ENCODE measurements at places on chromosomes 7 and 10.

DNA sequence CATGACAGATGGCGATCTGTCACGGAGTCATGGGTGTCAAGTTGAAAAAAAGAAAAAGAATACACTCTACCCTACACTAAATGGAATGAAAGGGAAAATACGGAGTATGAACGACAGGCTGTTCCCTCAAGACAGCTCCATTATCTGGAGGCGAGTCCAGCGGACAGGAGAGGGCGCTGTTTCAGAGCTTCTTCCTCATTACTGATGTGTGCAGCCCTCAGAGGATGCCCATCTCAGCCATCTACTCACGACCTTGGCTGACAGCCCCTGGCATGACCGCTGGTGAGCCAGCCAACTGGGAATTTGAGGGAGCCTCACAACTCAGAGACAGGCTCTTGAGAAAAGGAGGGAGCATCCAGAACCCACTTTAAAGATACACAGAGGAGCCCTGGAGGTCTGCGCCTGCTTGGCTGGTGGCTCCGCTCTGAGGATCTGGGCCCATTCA is 49.6 kb upstream of the SMNDC1 start:
- peak; percentile 26 for DNase-seq

- no peak for DNase-seq
Measured at GRCh38 chr10:123154711-123155505, 706 bp downstream of the BUB3 start.

DNA sequence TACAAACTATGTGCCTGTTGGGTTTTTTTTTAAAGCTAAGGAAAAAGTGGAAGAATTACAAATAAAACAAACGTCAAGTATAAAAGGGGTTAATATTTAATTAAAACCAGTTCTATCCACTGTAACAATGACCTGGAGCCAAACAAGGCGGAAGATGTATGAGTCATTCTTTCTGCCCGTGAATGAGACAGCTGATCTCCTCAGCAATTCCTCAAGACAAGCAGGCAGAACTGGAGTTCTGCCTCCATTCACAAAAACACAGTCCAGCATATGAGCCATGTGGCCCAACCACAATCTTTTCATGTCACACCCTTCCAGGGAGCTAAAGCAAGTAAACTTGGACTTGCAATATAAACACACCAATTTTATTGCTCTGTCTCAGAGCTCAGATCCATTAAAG is 8.4 kb downstream of the ETV1 start:
- DNase-seq, result no peak

GRCh38 chr7:100171087-100171681 is 2.8 kb upstream of the GAL3ST4 start:
- DNase-seq, result no peak

DNA sequence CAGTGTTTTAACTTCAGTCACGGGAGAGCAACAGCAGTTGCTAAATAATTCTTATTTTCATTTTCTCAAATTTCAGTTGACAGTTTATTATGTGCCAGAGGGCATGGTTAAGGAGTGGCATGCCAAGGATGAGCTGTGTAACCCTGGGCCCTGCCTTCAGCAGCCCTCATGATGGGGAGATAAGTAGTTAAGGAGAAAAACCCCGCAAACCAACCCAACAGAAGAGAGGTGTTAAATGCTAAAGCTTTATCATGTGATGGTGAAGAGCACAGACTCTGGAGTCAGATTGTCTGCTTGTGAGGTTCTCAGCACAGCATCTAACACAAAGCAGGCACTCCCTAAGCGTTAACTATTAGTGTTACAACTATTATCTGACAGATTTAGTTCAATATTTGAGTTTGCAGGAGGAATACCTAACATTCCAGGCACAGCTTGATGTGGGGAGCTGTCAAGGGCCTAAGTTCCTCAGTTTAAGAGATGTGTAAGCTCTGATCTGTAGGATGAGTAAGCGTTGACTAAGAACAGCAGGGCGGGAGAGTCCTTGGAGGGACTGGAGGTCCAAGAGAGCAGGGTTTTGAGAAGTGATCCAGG is 29.6 kb downstream of the STAM start:
- DNase-seq, result no peak

- no peak for DNase-seq
Measured at GRCh38 chr10:25934621-25935139, 651 bp downstream of the MYO3A start.

DNA sequence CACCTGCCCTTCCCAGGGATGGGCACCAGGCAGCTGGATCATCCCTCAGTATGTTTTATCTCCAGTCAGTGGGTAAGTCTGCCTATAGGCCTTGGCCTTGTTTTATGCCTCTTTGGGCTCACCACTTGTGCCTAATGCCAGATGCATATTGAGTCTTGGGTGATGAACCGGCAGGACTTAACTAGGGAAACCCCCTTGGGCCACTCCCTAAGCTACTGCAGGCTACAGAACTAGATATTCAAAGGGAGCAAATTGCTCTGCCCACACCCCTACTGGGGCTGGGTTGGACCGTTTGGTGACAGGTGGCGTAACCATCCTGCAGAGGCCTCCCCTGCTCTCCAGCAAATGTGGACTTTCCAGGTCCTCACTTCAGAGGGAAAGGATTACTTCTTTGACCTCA is 115.7 kb upstream of the GDF10 start:
- DNase-seq, result no peak

DNA sequence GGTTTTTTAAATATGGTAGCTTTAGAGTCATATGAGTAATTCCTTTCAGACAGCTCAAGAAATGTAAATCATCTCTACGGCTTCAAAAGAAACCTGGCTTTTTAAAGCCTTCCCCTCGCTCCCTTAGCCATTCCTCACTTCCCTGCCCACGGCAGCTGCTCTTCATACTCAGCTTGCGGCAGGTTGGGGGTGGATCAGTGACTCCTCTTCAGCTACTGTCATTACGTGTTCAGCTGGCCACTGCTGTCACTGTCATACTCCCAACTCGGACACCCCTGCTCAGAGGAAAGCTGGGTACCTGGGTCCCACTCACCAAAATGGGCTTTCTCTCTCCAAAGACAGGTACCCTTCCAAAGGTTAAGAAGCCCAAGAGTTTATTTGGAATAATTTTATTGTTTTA is 6.6 kb downstream of the YWHAG start:
- no peak for DNase-seq

GRCh38 chr7:132117181-132117580 is 459.1 kb downstream of the PLXNA4 start:
- DNase-seq, result no peak

DNA sequence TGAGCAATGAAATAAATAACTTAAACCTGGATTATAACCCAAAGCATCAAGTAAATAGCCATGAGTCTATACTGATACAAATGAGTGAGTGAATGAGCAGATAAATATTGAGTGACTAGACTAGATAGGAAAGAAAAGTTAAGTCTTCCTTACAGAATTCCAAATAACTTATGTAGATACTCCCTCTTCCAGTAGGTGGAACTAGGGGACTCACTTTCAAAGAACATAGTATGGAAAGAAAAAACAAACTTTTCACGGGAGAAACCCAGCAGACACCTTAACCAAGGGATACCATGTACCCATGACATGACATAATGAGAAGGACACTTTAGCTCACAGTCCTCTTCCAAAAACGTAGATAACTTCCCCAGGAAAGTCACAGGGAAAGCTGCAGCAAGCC is 32.2 kb downstream of the CSGALNACT2 start:
- DNase-seq, result no peak

GRCh38 chr7:47664650-47665195 is 82.8 kb upstream of the TNS3 start:
- no peak for DNase-seq

- DNase-seq, result no peak
Measured at GRCh38 chr7:137984181-137985041, 17.5 kb downstream of the CREB3L2 start.

DNA sequence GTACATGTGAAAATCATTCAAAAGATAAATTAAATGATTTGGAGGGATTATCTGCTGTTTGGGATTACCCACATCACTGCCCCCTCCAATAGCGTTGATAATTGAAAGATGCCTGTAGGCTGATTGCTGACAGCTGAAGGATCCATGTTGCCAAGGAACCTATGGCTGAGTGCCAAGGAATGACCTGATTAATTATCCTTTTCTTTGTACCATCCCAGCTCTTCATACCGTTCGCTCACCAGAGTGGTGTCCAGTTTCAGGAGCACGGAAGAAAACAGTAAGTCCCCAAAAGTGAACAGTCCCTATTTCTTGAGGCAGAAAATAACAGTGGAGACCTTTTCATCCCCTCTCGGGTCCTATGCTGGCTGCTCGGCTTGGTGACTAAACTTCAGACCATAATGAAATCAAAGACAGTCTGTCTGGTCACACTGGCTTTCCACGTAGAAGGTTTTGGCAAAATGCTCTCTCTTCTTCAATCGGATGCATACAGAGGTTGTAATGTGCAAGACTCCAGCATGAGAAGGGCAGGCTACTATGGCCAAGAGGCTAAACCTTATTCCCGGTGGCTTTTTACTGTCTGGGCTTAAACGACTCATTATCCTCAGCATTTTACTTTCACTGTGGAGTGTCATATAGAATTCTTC is 108.8 kb downstream of the SPAG6 start:
- DNase-seq, result no peak

- no peak for DNase-seq
Measured at GRCh38 chr10:129285459-129285858, 181.6 kb upstream of the MGMT start.

GRCh38 chr10:122264931-122265330 is 6.2 kb upstream of the BTBD16 start:
- DNase-seq, result no peak

- DNase-seq, result no peak
Measured at GRCh38 chr7:157811946-157812345, 475.1 kb downstream of the DNAJB6 start.

DNA sequence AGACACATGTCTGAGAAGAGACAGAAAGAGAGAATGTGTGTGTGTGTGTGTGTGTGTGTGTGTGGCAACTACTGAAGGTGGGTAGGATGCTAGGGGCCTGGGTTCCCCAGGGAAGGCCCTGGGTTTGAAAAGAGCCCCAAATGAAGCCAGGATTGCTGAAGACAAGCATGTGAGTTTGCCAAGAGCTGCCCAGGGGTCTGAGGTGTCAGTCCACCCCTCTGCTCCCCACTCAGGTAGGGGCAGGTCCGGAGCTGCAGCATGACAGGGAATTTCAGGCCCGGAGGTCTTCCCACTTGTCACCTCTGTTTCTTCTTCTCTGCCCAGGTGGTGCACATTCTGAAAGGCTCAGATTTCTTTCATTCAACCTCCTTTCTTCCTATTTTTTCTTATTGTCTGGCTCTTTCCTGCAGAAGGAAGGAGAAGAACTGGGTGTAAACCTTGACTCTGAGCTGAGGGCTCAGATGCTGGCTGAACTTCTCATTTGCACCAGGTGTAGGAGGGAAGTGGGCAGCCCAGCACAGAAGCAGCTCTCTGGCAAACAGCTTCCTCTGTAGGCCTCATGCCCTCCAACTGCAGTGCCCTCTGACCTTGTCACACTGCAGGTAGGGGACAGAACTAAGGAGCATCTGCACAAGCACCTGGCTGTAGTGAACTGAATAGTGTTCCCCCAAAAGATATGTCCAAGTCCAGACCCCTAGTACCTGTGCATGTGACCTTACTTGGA is 79.6 kb upstream of the LRRC4 start:
- DNase-seq, result no peak

DNA sequence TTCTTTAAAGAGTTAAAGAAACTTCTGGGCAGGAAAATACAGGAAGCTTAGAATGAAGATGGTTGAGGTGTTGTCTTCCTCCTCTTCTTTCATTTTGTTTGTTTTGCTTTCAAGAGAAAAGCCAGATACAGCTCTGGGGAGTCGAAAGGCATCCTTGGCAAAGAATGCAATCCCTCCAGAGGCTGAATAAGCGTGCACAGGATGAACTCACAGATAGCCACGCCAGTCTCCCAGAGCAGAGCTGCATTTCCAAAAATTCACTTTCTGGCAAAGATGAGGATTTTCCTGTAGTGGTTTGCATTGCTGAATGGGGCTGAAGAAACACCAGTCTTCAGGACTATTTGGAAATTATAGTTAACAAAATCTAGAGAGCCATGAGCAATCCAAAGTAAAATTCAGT is 336.4 kb downstream of the NRG3 start:
- no peak for DNase-seq

- no peak for DNase-seq
Measured at GRCh38 chr10:61294131-61294530, 159.1 kb downstream of the TMEM26 start.

GRCh38 chr7:85682833-85683620 is 496.2 kb upstream of the SEMA3D start:
- no peak for DNase-seq

DNA sequence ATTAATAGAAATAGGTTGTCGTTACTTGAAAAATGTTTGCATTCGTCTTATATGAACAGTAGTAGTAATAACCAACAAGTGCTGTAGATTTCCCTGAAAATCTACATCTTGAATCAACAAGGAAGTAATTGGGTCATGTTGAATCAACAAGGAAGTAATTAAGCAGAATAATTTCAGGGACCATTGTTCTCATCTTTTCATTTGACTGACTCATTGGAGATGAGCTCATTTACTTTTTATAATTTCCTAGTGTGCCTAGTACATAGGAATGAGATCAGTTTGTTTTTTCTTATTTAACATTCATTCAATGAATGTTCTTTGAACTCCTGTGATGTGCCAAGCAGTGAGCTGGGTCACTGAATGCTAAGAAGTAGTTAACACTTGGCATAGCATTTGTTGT is 8.2 kb downstream of the CLDN12 start:
- no peak for DNase-seq

DNA sequence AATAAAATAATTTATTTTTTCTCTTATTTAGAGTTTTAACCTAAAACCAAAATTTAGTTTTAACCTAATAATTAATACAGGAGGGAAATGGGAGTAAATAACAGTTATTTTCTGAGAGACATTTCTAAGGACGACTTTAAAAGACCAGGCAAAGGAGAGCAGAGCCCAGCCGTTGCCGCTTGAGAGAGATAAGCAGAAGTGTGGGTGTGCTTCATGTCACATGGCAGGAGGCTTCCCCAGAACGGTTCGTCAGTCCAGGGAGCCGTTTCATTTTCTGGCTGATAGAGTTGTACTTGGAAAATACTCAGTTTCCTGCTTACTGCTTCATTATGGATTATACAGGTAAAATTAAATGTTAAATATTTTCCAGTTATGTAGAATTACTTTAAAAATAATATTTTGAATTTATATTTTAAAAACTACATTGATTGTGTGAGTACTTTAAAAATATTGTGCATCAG is 61.4 kb downstream of the ST7 start:
- DNase-seq, result peak; percentile 28

- no peak for DNase-seq
Measured at GRCh38 chr7:73832806-73833205, 2.0 kb downstream of the CLDN4 start.

GRCh38 chr10:120715171-120715570 is 136.0 kb upstream of the WDR11 start:
- DNase-seq, result no peak

All from hypothalamus (tissue), 51 donors.